HS-27A (cell line): ENCODE measurements at places on chromosomes 2 and 18.

DNA sequence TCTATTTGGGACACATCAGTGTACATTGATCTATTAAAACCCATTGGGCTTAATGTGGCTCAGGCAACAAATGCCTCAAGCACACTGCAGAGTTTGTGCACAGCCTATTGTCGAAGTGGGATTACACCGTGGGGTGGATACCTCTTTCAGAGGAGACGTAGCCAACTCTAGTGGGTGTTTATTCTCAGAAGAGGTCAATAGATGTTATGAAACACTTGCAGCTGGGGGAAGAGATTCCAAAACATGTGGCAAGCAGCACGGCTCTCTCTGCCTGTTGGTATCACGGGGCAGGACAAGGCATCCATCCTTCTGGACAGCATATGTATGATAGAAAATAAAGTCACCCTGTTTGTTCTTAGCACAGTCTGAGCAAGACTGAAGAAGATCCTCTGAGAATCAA lies 121.4 kb upstream of the COPS8 start:
- DNase-seq = no peak

GRCh38 chr2:241485172-241485911 lies 23.0 kb downstream of the STK25 start:
- DNase-seq = no peak

- no peak for DNase-seq
These were observed 169.4 kb downstream of the NEDD4L start for GRCh38 chr18:58213440-58213839.

GRCh38 chr2:170770606-170771420 lies 635 bp downstream of the ERICH2 start:
- no peak for DNase-seq

DNA sequence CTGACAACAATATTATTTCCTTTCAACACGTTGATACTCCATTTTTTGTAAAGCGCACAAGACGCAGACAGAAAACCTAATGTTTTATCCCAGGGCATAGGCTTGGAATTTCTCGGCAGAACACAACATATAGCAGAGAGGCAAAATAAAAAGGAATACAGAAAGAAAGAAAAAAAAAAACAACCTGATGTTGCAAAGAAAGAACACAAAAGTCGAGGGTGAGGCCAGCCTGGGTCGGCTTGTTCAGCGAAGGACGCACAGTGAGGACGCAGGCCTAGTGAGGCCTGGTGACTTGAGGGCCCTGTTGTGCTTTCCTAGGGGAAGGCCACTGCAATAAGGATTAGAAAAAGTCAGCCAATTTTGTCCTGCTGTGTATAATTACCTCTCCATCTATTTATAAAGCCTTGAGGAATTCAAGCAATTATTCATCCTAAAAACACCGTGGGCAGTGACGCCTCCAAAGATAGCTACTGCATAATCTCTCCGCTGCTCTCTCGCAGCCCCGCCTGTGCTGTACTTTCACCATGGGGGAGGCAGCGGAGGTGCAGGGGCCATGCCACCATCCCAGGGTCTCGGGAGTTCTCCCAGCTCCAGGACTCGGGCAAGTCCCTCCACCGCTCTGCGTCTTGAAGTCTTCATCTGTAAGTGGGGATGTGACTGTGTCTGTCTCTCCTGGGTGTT lies 61.9 kb upstream of the SH3RF3 start:
- DNase-seq = no peak

DNA sequence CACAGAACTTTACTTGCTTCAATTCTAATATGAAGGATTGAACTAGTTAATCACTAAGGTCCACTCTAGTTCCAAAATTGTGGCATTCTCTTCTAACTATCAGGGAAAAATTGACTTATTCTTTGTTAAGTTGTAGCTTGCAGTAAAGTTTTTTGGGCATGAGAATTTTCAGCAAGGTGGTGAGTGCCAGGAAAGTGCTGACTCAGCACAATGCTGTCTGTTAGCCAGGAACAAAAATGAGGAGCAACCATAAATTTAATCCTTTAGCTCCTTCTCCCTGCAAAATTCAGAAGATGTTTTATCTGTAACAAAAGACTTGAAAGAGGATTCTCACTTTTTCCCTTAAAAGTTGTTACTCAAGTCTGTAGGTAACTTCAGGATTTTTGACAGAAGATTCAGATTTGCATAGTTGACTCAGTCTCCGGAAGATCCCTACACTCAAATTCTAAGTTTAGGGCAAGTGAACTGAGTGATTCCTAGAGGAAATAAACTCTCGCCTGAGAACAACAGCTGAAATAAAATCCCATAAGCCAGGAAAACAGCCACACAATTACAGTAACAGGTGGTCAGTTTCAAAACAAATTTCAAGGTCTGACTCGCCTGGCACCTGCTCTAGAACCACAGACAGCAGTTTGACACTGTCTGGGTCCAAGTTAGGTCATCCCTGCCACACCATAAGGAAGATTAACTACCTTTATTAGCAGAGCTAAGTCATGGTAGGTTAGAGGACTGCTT lies 20.2 kb upstream of the DARS1 start:
- no peak for DNase-seq

DNA sequence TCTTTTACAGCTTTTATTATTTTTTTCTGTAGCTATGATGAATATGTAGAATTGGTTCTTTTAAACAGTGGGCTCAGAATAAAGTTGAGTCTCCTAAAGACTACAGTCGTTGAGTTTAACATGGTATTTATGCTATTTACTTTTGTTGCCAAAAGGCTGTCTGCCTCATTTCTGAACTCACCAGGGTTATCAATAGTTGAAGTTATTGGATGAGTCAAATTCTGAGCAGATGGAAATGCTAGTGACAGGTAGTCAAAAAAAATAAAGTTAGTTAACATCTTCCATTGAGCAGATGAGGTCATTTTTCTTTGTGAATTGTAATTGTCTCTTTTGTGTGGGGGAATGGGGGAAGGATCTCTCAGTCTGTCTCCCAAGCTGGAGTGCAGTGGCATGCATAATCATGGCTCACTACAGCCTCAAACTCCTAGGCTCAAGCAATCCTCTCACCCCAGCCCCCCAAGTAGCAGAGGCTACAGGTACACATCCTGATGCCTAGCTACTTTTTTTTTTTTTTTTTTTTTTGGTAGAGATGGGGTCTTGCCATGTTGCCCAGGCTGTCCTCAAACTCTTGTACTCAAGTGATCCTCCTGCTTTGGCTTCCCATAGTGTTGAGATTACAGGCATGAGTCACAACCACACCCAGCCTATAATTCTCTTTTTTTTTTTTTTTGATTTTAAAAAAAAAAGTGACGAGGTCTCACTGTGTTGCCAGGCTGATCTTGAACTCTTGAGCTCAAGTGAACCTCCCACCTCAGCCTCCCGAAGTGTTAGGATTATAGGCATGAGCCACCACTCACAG lies 8.9 kb downstream of the PAPOLG start:
- no peak for DNase-seq

- DNase-seq = peak; percentile 29
These were observed 354.6 kb upstream of the SETBP1 start for GRCh38 chr18:44325903-44326635.

DNA sequence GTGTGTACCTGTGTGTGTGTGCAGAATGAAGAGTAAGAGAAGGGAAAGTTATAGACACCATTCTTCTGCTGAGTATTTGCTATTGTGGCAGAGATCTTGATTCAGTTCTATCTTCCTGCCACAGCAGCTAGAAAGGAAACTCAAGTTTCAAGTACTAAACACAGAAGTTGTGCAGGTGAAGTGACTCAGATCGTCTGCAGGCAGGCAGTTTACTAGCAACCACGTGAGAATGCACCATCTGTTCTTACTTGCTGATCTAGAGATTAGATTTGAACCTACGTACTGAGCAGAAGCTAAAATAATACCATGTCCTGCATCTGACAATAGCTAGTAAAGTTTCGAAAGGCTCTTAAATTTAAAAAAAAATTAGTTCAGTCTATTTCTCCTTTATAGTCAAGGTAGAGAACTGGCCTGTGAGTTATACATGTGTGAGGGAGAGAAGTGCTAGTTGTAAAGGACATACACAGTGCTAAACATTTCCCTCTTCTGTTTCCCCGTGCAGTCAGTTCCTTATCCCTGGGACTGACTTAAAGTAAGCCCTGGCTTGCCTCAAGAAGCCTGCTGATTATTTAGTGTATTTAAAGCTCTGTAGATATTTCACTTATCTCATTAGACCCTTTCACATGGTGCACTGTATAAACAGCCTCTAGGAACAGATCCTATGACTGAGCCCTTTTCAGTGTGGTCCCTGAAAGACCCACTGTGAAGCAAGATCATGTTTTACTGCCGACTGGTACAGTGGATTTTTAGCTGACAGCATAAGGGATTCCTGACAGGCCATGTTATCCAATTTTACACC lies 45.0 kb downstream of the SLC38A11 start:
- DNase-seq = no peak

- DNase-seq = no peak
These were observed 75.9 kb upstream of the CYRIA start for GRCh38 chr2:16741498-16741897.

- no peak for DNase-seq
These were observed 9.1 kb upstream of the DAW1 start for GRCh38 chr2:227862227-227862740.

GRCh38 chr2:6492573-6492972 lies 373.1 kb downstream of the CMPK2 start:
- DNase-seq = no peak

DNA sequence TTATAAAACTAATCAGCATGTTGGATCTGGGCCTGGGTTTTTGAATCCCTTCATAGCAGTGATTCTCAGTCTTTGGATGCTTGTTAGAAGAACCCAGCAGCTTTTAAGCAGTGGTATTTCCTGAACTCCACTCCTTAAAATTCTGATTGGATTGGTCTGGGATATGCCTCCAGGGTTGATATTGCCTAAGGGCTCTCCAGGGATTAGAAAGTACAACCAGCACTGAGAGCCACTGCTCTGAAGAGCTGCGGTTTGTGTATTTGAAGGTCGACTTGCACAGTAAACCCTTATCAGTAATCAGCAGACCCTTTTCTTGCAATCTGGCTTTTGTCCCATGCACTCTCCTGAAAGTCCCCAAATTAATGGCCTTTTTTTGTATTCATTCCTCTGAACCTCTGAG lies 17.0 kb upstream of the RBMS1 start:
- DNase-seq = no peak

DNA sequence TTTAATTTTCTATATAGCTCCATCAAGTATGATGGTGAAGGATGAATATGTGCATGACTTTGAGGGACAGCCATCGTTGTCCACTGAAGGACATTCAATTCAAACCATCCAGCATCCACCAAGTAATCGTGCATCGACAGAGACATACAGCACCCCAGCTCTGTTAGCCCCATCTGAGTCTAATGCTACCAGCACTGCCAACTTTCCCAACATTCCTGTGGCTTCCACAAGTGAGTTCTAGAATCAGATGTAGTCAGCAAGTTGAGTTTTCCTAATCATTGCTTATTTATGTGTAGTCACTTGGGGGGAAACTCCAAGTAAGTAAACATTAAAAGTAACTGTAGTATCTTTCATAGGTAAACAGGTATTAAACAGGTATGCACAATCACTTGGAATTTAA lies 24.8 kb downstream of the SMAD4 start:
- DNase-seq = no peak

DNA sequence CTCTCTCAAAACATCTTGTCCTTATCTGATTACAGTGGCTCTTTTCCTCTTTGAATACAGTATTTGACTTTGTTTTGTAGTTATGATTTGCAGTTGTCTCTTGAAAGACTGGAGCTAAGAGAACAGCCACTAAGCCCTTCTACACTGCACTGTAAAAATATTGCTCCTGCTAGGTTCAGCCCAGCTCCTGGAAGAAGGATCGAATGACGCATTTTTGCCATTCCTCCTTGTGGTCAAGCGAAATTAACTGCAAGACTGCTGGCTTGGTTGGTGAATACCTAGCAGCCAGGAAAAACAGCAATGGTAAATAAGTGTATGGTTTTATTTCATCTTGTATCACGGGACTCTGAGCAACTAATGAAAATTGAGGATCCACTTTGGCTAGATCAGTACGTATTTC lies 407.8 kb upstream of the CDH2 start:
- peak; percentile 55 for DNase-seq

DNA sequence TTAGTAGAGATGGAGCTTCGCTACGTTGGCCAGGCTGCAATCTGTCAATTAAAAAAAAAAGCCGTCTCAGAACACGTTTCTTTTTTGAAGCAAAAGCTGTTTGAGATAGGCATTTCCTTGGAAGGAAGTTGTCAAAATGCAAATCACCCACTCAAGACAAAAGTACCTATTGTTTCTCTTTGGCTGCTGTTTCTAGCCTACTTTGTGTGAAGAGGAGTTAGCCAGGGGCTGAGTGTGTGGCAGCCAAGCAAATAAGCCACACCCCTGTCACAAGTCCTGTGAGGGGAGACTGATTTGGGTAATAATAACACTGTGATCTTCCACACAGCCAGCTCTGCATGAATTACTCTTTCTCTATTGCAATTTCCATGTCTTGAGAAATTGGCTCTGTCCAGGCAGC lies 47.4 kb upstream of the CDCA7 start:
- DNase-seq = no peak

DNA sequence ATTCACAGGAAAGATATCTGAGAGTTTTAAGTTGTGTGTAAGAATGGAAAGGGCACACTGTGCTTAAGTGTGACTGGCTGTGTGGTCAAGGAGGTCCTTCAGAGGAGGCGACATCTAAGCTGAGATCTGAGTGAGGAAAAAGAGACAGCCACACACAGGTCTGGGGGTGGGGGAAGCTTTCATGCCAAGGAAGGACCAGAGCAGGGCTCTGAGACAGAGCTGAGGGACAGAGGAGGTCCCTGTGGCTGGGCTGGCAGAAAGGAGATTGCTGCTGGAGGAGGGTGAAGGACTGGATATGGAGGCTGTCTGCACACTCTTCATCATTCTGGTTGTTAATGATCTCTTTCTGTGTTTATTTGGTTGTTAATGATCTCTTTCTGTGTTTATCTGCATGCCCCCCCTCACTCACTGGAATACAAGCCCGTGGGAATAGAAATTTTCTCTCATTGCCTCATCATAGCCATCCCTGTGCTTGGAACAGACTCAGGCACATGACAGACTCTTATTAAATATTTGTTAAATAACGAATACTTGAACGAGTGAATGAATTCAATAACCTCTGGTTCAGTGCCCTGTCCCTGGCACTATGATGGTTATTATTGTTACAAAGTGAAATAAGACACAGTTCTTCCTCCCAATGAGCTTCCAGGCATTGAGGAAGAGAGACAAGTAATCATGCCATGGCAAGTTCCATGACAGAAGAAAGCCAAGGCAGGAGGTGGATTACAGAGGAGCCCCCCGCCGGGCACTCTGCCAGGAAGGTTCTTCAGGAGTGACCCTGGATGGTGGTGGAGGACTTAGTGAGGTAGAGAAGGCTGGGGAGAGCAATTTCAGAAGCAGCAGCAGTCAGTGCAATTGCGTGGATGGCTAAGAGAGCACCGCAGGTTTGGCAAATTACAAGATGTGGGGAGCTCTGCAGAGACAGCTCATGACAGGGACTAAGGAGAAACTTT lies 399.4 kb upstream of the HS6ST1 start:
- no peak for DNase-seq

GRCh38 chr2:144694456-144694855 lies 174.5 kb upstream of the ZEB2 start:
- DNase-seq = no peak

- DNase-seq = no peak
These were observed 847 bp downstream of the SERPINE2 start for GRCh38 chr2:224038049-224038829.

GRCh38 chr18:69626171-69626570 lies 225.5 kb downstream of the DOK6 start:
- DNase-seq = no peak

- no peak for DNase-seq
These were observed 109.0 kb upstream of the CNTNAP5 start for GRCh38 chr2:123916051-123916450.
